Stimulated activated CD4-positive, alpha-beta T cell treated with anti-CD3 and anti-CD28 coated beads, TNF-alpha, amount 100 ng/mL, for 1 hour (primary cell): ENCODE measurements at places on chromosomes 3 and 15.

- DNase-seq: no peak
Measured at GRCh38 chr15:57069423-57069822, 151.0 kb downstream of the TCF12 start.

- DNase-seq: no peak
Measured at GRCh38 chr15:81411051-81411450, 37.0 kb upstream of the TMC3 start.

DNA sequence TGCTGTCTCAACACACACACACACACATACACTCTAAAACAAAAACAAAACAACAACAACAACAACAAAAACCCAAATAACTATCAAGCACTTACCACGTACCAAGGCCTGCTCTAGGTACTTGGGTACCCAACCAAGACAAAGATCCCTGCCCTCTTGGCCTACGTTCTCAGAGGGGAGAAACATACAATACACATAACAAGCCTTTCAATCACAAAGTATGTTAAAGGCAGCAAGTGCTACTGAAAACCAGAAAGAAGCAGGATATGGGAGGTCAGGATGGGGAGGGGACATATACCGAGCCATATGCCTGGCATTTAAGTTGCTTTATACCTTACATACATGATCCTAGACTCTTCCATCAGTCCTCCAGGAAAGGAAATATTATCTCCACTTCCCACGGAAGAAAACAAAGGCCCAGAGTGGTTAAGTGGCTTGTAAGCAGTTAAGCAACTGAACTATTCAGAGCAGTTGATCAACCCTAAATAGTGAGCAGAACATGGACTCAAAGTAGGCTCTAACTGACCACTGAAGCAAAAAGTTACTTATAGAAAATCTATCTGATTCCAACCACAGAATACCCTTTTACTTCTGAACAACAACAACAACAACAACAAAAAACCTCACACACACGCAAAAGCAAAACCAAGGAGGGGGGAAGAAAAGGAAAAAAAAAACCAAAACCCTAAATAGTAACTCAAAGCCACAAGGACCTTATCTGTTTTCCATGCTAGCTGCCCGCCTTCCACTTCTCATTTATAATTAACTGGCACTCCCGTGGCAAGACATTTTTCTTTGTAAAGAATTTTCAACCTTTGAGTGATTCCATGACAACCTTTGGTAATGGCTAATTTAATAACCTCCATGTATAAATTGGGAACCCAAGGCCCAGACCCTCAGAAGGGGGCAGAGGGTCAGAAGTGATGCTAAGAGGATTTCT lies 21.0 kb downstream of the PRICKLE2 start:
- DNase-seq: no peak

GRCh38 chr15:71792521-71792920 lies 17.8 kb upstream of the NR2E3 start:
- no peak for DNase-seq

- no peak for DNase-seq
Measured at GRCh38 chr3:159513444-159513843, 475.2 kb upstream of the IL12A start.

DNA sequence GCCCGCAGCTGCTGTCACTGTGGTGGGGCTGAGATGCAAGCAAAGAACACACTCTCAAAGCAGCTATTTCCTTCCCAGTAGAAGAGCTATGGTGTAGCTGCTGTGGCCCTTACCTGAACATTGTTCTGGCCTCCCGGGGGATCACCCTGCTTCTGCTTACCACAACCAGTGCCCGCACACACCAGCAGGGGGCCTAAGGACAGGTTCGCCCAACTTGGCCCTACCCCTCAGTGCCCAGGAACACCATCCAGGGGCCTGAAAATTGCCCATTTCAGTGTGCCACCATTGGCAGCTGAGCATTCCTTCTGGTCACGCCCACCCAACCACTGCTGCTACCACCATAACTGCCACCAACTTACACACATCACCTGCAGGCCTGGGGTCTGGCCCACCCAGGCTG lies 113.0 kb downstream of the TP63 start:
- DNase-seq: no peak

GRCh38 chr3:105401691-105402149 lies 35.0 kb downstream of the ALCAM start:
- no peak for DNase-seq

GRCh38 chr15:40337597-40337996 lies 3.1 kb downstream of the CCDC9B start:
- DNase-seq: no peak

DNA sequence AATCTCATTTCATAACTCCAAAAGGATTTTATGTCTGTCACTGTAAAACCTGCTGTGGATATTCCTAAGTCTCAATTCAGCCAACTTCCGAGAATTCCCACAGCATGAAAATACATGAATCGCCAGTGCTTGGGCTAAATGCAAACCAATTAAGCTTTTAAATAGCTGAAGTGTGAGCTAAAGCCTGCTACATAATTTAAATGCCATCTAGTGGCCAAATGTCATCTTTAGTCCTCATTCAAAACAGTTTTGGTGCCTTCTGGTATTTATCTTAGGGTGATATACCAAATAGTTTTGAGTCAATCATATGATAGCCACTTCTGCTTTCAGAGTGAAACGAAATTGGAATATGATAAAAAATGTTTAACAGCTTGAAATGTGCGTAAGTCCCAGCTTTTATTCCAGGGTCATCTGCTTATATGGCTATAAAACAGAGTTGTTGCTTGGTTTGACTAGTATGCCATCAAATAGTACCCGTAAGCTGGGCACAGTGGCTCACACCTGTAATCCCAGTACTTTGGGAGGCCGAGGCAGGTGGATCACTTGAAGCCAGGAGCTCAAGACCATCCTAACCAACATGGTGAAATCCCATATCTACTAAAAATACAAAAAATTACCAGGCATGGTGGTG lies 41.8 kb upstream of the CCNL1 start:
- DNase-seq: no peak

GRCh38 chr15:84784262-84784661 lies 32.9 kb upstream of the ALPK3 start:
- no peak for DNase-seq

GRCh38 chr3:30682434-30683155 lies 76.2 kb downstream of the TGFBR2 start:
- DNase-seq: no peak

- no peak for DNase-seq
Measured at GRCh38 chr3:37626736-37627565, 234.7 kb upstream of the CTDSPL start.

- no peak for DNase-seq
Measured at GRCh38 chr3:176009256-176009655, 1150.1 kb downstream of the NAALADL2 start.

GRCh38 chr3:134516905-134517304 lies 31.0 kb downstream of the CEP63 start:
- no peak for DNase-seq

DNA sequence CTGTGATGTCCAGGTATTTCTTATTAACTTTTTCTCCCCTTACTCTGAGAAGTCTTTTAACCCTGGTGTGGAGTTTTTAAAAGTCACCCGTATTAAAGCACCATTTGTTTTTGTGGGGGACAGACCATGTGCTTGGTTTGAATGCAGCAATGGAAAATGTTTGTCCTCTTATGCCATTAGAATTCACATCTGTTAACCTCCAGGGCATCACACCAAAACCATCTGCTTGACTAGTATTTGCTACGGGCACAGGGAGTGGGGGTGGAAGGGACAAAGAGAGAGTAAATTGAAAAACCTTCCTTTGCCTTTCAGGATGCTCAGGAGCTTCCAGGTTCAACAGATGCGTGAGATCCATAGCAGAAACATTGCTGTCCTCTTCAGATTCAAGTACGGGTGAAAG lies 61.4 kb upstream of the GOLGA8B start:
- DNase-seq: no peak

DNA sequence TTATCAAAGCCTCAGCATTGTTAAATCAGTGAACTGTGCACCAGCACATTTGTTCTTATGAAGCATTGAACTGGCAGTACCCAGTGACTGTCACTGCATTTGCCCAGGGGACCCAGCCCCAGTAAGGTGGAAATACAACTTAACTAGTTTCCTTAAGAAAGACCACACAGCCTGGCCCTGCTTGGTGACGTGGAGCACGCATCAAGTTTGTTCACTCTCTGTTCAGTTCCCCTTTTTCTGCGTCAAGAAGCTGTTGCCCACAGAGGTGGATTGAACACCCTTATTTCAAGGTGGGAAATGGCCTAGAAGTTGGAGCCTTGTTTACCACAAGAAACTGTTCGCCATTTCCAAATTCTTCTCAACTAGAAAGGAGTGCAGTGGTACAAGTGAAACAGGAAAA lies 69.9 kb upstream of the AGBL1 start:
- DNase-seq: no peak

DNA sequence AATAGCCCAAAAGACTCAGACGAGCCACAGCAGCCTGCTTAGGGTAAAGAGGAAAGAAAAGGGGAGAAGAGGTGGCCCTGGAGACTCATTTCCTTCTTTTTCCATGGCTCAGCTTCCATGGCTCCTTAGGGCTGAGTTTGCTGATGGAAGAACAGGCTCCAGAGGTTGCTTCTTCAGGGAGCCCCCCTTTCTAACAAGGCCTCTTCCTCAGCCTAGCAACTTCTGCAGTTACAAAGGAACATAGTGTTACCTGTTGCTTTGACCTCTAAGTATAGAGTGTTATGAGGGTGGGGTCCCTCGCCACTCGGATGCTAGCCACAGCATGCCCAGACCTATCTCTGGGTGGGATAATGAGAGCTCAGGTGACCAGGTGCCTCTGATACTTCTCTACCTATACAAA lies 43.2 kb upstream of the SPESP1 start:
- DNase-seq: no peak

DNA sequence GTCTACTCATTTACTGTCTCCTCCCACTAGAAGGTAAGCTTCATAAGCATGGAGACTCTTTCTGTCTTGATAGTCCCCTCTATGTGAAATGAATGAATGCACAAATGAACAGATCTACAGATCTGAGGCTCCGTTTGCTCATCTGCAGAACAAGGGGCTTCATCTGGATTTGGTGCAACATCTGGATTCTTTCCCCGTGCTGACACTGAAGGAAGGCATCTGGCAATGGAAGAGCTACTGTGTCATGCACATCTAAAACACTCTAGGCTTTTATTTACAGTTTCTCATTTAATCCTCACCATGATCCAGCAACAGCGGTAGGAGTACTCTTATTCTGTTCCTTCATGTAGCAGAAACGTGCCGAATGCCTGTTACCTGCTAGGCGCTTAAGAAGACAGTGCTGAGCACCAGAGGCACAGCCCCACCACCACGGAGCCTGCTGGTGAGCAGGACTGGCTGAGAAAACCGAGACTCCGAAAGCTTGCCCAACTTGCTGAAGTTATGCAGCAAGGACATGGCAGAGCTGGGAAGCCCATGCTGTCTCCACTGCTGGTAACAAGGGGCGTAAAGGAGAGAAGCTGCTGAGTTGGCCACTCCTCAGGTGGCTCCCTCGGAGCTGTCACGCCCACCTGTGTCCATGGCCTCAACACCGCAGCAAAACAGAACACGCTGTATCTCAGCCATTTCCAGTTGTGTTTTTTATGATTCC lies 31.1 kb downstream of the LSM3 start:
- DNase-seq: no peak

DNA sequence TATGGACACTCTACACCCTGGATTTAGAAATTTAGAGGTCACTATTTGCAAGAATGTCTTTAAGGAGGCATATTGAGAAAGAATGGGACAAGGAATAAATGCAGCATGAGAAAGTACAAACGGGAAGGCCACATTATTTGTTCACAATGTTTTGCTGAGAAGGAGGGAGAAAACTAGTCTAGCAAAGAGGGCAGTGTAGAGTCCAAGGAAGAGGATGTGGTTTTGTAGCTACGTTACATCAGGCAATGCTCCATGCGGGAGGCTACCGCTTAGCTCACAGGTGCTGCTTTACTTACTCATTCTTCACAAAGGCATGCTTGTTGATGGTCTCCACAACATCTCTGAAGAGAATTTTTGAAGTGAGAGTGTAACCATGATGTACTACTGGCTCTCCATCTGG lies 191.1 kb downstream of the PLCH1 start:
- no peak for DNase-seq

DNA sequence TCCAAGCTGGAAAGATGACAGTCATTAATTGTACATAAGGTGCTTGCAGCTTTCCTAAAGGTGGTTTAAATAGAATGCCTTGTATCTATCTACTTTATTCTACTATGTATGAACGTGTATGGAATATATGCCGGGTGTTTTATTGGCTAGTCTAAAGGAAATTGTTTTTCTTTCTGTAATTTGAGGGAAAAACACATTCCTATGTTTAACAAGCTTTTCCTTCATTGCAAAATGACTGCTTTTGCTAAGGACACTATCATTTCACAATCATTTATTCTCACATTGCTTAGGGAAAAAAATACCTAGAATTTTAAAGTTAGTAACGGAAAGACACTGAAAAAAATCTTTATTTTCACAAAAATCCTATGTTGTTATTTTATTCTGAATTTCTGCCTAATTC lies 141.7 kb downstream of the WDR76 start:
- DNase-seq: no peak

DNA sequence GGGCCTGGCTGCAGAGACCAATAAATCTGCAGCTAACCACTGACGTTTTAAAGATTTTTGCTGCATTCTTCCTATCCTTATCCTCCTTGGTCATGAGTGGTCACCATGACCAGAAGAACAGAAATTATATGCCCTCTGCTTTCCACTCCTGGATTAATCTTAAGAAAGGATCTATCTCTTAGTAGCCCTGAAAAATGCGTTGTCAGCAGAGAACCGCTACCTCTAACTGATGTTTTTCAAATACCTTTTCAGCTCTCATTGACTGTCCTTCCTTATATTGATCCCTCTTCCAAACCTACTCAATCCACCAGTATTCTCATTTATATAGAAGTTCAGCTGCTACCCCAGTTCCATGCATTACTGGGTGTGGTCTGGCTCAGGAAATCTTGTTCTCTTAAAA lies 610.1 kb downstream of the MECOM start:
- no peak for DNase-seq

DNA sequence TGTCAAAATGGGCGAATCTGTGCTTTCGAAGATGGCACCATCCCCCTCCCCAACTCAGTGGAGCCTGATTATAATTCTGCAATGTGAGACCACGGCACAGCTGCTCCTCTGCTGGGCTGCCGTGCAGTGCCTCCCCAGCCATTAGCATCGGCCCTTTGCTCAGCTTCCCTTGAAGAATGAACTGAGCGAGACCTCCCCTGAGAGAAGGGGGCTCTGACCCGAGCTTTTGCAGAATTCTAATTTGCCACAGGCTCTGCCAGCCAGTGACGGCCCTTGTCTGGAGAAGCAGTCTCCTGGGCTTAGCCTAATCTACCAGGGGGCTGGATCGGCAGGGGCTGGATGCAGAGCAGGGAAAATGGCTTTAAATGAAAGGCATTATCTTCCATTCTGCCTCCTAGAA lies 57.2 kb downstream of the GLDN start:
- DNase-seq: no peak

- no peak for DNase-seq
Measured at GRCh38 chr3:185712337-185712736, 112.5 kb downstream of the IGF2BP2 start.

- no peak for DNase-seq
Measured at GRCh38 chr3:24196526-24196925, 251.4 kb downstream of the NR1D2 start.

GRCh38 chr15:66901336-66902100 lies 163.9 kb upstream of the SMAD3 start:
- DNase-seq: no peak
